ENCODE measurements at places on chromosomes 3 and 15. TPM values are rescaled to one million over a fixed set of nuclear protein-coding genes. Genes with fewer than 3 reads are reported as not detected.

The UTS2B gene
- total RNA-seq = 0.08 TPM

The ARNT2 gene
- total RNA-seq = 18.7 TPM

The C2CD4B gene
- 0.07 TPM for total RNA-seq

The STRC gene
- 0.06 TPM for total RNA-seq

The RASL12 gene
- total RNA-seq = 0.10 TPM

The ITGA11 gene
- 7.8 TPM for total RNA-seq

The TF gene
- total RNA-seq = 0.69 TPM

The GRK7 gene
- not detected for total RNA-seq

The FHIT gene
- 0.72 TPM for total RNA-seq

The CPN2 gene
- not detected for total RNA-seq

Data from A549 treated with CORT108297 at 1 μM for 4 hours (cell line).